Amygdala (tissue), 56 donors: ENCODE measurements at places on chromosomes 6 and 20.

GRCh38 chr6:3247255-3248146 lies 11.2 kb upstream of the PSMG4 start:
- DNase-seq = peak; percentile 75

- no peak for DNase-seq
Measured at GRCh38 chr6:113586413-113587077, 270.6 kb upstream of the MARCKS start.

- DNase-seq = no peak
Measured at GRCh38 chr6:72287801-72288200, 334.1 kb upstream of the KCNQ5 start.

GRCh38 chr20:19920381-19921138 lies 96.6 kb upstream of the NAA20 start:
- no peak for DNase-seq

DNA sequence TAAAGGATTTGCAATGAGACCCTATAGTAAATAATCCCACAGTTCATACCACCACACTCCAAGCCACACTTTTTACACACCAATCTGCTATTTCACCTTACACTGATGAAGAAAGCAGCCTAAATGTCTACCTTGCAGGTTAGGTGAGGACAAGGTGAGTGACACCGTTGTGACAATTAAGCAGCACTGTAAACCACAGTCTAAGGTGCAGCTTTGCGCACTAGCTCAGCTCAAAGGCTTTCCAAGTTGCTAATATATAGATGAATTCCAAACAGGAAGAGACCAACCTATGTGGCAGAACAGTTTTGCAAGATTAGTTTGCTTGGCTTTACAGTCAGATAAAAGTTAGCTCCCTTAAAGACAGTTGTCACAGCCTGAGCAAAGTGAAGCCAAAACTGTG lies 429.5 kb upstream of the MARCKS start:
- no peak for DNase-seq

DNA sequence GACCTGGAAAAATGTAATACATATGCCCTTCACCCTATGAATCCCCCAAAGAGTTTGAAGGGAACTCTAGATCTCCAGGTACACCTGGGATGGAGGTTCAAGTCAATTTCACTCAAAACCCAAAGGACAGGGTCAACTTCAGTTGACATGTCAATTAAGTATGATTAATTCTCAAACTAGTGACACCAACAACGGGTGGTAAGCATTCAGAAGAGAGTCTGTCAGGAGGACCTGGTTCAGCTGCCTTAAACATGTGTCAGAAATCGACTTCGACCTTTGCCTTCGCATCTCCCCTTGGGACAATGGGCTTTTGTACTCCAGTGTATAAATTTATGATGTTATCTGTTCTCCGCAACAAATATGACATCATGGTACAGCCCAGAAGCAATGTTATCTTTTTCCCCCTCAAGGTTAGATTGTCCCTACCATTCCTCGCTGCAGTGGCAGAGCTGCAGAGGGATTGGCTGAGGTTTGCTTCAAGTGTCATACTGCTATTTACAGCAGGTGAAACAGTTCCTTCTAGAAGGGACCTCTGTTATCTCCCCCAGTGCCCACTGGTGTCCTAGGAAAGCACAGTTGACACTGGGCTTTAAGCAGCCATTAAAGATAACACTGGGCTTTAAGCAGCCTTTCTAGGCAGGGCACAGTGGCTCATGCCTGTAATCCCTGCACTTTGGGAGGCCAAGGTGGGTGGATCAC lies 94.7 kb upstream of the SNX9 start:
- DNase-seq = no peak

GRCh38 chr20:50442512-50442911 lies 67.7 kb upstream of the PTPN1 start:
- no peak for DNase-seq

DNA sequence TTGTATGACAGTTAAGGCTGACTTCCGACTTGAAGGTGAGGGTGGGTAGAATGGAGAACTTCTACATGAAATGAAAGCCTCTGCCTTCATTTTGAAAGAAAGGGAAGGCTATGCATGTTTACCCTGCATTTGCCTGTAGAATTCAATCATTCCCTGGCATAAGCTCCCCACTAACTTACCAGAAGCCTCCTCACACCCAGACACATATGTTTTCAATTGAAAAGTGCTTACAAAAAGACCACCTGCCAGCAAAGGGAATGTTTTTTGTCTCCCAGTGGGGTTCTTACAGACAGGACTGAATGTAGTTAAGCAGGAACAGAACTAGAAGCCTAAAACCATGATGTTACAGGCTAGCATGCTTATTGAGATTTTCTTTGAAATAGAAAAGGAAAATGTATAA lies 392.1 kb upstream of the HSF2 start:
- DNase-seq = no peak

DNA sequence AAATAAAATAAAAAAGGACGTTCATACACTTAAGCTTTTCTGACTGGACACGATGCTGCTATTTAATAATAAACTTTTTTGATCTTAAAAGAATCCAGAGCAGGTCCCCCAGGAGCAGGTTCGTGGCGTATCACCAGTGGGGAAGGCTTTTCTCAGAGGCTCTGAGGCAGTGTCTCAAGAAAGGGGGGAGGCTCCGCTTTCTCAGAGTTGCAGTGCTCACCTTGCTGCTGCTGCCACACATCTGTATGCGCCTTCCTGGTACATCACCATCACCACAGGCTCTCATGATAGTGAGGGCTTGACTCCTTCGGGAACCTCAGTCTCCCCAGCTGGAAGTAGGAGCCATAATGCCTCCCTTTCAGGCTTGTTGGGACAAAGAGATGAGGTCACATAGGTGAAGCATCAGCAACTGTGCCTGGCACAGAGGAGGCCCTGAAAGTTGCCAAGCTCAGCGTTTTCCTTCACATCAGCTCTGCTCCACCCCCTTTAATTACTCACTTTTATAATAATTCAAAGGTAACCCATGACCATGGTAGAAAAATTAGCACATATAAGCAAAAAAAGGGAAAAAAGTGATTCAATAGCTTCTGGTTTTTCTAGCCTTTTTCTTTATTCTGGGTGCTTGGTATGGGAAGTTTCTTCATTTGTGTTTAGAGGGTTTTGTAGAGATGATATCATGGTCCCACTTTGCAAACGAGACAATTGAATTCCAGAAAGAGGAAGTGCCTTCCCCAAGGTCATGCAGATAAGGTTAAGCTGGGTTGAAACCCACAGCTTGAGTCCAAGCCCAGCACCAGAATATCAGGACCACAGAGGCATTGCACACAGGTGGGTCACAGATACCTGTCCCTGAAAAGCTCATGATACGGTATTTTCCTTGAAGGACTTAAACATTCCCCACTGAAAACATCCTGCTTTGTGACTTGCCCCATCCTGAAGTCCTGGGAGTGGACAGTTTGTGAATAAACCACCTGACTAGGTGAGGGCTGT lies 24.5 kb downstream of the SRSF3 start:
- no peak for DNase-seq

DNA sequence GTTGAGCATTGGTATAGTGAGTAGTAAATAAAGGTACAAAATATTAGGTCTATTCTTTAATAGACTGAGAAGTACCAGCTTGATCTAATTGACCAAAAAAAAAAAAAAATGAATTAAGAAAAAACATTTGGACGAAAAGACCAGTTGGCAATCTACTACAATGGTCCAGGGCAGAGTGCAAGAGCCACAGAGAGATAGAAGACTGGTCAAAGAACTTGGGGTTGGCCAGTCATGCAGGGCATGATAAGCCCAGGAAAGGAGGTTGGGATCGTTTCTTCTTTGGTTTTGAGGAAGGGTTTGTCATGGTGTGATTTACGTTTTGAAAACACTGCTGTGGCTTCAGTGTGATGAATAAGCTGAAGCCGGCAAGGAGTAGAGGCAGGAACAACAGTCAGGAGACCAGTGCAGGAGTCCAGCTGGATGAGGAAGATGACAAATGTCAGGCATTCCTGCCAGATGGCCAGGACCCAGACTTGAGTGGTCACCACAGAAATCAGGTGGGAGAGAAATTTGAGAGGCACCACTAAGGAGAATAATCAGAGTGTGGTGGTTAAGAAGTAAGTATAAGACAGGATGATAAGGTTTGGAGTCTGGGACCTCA lies 14.0 kb downstream of the SMLR1 start:
- no peak for DNase-seq

- DNase-seq = no peak
Measured at GRCh38 chr6:2608503-2608902, 142.2 kb downstream of the MYLK4 start.

- no peak for DNase-seq
Measured at GRCh38 chr6:93329301-93330000, 89.9 kb downstream of the EPHA7 start.

- DNase-seq = no peak
Measured at GRCh38 chr20:51023617-51024155, 779 bp upstream of the KCNG1 start.

DNA sequence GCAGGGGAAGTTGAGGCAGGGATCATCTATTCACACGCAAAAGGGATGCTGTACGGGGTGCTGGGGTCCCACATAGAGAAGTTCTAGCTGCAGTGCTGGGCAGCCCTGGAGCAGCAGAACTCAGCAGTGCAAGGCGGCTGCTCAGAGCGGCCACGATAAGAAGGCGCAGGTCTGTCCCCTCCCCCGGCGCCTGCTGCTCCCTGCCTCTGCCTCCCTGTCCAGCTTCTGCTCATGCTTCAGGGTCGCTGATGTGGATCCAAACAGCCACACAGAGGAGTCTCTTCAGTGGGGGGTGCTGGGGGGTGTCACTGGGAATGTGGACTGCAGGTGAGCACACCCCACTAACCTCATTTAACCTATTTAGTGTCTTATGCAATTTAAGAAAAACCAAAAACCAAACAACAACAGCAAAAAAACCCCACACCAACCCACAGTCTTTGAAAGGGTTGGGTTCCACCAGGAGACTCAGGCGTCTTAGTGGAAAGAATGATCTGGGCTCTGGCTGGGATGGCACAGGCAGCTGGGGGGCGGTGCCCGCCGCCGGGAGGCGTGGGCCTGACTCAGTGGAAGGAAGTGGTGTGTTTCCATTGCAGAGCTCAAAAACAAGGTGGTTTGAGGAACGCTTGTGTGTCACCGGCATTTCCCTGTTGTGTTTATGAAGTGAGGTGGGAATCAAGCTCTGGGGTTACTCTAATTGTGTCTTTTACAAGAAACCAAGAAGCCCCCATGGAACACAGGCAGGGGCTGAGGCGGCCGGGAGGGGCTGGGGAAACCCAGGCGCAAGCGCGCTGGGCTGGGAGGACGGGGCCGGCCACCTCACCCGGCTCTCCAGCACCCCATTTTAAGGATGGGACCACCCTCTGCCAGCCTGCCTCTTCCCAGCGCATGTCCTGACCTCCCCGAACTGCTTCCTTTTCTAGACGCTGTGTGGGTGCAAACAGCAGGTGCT lies 55.1 kb downstream of the IRF4 start:
- no peak for DNase-seq

DNA sequence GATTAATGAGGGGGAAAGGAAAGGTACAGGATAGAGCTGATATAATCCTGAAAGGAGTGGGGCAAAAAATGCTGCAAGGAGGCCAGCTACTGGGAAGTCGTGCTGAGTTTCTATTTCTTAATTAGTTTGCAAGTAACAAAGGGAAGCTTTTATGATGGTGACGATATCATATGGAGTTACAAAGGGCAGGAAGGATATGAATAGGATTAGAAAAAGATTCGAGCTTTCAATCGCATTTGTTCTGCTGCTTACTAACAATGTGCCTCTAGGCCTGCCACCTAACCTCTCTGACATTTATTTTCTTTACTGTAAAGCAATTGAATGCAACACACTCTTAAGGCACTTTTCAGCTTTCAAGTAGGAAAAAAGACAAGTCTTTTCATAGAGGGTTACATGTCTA lies 219.2 kb downstream of the CLVS2 start:
- no peak for DNase-seq

GRCh38 chr6:99425647-99426450 lies 741 bp upstream of the PNISR start:
- DNase-seq = peak; percentile 78

DNA sequence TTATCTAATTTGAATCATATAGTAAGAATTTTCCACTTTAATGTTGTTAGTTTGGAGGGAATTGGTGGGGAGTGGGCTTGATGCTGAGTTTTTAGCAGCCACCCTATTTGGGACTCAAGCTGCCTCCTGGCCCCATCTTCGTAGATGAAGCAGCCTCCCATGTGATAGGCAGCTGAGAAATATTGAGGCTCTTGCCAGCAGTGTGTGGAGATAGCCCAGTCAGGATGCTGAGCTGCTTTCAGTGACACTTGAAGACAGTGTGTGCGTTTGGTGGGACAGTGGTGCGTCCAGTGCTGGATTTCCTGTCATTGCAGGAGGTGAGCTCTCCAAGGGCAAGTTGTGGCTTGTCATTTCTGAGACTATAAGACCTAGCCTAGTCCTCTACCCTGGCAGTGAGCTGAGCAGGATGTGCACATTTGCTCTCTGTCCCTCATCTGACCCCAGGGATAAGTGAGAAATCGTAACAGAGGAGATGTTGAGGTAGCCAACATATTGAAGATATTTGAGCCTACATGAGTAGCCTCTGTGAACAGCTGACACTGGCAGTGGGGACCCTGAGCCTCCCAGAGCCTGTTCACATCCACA lies 47.9 kb upstream of the RNF8 start:
- DNase-seq = no peak

DNA sequence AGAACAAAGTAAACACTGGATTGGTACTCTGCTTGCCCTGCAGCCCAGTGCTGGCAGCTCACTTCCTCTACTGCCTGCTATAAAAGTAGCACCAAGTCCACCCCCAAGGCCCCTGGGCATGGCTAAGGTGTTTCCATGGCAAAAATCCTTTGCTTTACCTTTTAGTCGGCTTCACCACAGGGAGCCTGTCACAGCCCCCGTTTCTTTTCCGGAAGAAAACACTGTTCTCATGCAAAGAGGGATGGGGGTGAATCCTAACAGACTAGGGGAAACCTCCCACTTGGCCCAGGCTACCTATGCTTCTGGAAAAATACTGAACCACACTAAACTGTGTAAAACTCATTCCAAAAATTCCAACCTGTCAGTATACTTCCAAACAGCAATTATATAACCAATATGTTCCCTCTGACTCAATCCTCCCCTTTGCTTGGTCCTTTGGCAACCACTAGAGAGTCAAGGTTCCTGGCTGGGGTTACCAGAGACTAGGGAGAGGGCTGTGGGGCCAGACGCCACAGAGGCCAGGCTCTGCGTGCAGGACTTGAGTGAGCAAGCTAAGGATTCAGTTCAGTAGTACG lies 16.1 kb downstream of the PPIL1 start:
- DNase-seq = no peak

DNA sequence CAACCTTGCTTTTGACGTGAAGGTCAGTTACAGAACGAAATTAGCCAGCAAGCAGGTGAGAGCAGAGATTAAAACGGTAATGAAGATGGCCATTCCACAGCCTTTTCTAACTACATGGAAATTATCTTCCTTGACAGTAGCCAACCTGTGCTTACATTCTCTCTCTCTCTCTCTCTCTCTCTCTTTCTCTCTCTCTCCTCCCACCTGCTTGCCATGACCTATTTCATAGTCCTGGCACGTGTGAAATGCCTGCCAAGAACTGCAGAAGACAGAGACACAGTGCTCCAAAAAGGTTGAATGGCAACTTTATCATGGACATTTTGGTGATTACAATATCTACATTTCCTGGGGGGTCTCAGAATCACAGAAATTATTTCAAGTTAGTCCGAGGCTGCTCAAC lies 38.5 kb upstream of the SALL4 start:
- DNase-seq = no peak
